ENCODE measurements at places on chromosomes 12 and 14.

GRCh38 chr14:95233702-95234241 is 76.4 kb upstream of the DICER1 start:
- no peak for DNase-seq

DNA sequence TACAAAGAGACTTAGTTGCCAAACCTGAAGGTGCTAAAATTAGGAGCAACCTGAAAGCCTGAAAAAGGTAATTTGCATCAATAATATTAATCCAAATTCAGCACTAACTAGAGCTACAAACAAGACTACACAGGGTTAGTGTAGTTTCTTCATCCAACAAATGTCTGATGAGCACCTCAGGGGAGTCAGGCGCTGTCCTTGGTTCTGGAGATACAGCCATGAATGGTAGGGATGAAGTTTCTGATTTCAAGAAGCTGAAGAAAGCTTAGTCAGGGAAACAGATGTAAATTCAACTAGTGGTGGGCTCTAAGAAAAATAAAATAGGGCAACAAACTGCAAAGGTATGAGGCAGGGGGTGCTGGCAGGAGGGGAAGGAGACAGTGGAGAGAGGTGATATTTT is 266.3 kb downstream of the GLT1D1 start:
- no peak for DNase-seq

GRCh38 chr12:65868878-65869277 is 44.6 kb downstream of the HMGA2 start:
- DNase-seq = no peak

GRCh38 chr12:131675126-131676080 is 35.5 kb upstream of the SFSWAP start:
- DNase-seq = no peak

- no peak for DNase-seq
Measured at GRCh38 chr12:34291001-34291400, 268.7 kb downstream of the ALG10 start.

GRCh38 chr12:65609359-65609771 is 214.9 kb upstream of the HMGA2 start:
- DNase-seq = peak; percentile 70

DNA sequence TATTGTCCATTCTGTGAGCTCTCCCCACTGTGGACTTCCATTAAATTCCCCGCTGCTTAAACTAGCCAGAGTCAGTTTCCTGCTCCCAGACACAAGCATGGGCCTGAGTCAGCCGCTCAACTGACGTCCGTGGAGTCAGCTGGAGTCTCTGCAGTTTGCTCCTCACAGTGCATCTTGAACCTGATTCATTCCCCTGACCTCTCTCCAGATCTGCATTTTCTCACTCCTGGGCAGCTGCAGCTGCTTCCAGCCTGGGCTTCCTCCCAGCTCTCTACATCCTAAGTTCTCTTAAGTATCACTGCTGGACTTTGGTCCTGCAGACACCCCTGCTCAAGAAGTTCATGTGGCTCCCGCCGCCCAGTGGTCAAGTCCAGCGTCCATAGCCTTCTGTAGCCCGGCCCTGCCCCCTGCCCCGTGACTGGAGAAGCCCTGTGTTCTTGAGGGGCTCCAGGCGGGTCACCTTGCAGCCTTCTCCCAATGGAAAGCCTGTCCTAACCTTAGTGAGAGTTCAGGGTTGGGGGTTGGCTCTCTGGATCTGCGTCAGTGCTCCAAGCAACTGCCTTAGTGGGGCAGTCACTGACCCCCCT is 20.0 kb downstream of the NFKBIA start:
- DNase-seq = no peak

GRCh38 chr12:92926549-92926948 is 2.5 kb downstream of the EEA1 start:
- DNase-seq = no peak

DNA sequence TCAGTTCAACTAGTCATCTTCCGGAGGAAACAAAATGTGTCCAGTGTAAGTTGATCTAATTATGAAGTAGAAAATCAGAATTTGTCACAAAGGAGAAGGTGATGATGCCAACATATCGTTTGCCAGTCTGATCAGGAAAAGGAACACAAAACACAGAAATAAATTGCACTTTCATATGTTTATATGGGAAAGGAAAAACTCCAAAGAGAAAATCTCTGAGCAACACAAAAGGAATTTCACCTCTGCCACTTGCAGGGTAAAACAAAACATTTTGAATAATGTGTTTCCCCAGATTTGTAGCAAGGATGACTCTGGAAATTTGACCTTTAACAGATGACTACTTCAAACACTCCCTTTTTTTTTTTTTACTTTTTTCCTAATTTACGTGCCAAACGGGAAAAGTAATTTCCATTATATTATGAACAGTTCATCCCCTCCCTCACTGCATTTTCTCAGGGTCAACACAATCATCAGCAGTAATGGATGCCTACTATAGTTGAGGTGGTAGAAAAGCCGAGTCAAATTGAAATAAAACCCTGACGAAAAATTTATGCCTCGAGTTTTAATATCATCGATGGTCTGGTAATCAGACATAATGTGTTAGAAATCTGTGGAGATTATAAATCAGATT is 25.6 kb downstream of the MGAT4C start:
- DNase-seq = peak; percentile 9

- DNase-seq = no peak
Measured at GRCh38 chr12:92470608-92471021, 232.2 kb upstream of the PLEKHG7 start.

DNA sequence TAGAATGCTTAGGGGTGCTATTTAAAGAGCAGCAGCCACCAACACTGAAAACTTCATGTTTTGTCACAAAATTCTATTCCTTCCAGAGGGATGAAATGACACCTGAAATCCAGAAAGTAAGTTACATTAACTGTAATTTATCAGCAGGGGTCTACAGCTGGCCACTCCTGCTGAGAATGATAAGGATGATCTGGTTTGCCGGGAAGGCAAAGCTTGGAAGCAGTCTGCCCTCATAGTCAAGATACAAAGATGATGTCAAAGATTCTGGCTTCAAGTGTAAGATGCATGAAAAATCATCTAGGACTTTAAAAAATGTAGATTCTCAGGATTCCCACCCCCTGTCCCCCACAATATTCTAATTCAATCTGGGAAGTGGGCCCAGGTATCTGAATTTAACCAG is 58.4 kb downstream of the DCAF5 start:
- no peak for DNase-seq

- DNase-seq = no peak
Measured at GRCh38 chr14:97021001-97021400, 223.8 kb downstream of the VRK1 start.

GRCh38 chr14:99314623-99315022 is 42.6 kb upstream of the BCL11B start:
- no peak for DNase-seq

DNA sequence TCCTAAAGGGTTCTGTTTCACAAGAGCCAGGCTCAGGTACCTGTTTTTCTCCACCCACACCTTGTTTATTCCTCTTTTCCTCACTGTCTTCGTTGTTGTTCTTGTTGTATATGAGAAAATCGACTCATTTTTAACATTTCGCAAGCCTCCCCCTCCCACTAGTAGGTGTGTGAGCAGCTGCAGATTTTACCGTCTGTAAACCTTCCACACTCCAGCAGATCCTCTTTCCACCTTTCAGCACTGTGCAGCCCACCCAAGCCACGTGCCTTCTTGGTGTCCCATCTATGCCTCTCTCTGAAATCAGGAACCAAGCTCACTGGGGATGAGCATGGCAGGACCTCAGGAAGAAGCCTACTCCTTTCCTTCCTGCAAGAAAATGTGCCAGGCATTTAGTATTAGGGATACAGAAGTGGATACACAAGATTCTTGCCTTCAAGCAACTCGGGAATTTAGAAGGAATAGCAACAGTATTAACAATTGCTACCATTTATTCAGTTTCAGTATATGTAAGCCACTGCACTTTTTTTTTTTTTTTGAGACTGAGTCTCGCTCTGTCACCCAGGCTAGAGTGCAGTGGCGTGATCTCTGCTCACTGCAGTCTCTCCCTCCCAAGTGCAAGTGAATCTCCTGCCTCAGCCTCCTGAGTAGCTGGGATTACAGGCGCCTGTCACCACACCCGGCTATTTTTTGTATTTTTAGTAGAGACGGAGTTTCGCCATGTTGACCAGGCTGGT is 113.6 kb downstream of the CHST11 start:
- no peak for DNase-seq

GRCh38 chr12:26196421-26196716 is 996 bp downstream of the SSPN start:
- DNase-seq = no peak

DNA sequence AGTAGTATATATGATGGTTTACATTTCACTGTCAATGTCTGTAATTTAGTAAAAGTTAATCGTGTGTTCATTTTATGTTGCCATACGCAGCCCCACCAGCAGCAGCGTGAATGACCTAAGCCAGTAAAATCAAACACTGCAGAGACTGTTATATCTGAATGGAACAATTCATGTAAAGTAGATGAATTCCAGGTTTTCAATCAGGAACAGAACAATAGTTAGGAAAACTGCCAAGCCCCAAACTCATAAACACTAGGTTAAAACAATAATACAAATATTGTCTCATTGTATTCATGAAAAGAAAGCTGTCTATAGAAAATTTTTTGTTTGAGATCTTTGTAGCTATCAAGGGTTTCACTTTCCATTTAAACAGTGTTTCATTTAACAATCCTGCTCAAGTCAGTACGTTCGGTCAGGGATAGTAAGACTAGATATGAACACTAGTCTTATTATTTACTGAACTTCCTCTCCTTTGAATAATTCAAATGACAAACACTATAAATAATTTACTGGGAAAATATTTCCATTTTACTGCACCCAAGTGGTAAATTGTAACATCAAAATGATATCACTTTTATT is 256.8 kb upstream of the FLRT2 start:
- no peak for DNase-seq

- no peak for DNase-seq
Measured at GRCh38 chr12:107511292-107511691, 174.3 kb upstream of the PWP1 start.

- no peak for DNase-seq
Measured at GRCh38 chr12:3797531-3798048, 44.7 kb upstream of the CRACR2A start.

DNA sequence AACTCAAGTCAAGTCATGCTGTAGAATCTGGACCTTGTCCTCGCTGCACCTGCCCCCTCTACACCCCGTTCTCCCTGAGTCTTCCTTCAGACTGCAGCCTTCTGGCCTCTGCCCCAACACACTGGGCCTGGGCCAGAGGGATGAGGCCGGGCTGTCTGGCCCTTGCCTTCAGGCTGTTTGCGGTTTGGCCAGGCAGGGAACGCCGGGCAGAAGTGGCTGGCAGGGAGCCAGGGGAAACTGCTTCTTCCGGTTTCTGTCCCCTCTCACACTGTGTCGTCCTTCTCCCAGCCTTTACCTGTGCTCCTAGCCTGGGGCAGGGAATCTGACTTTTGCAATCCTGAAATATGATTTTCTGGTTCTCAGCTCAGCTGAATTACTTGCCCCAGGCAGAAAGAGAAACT is 13.5 kb downstream of the DGLUCY start:
- no peak for DNase-seq

DNA sequence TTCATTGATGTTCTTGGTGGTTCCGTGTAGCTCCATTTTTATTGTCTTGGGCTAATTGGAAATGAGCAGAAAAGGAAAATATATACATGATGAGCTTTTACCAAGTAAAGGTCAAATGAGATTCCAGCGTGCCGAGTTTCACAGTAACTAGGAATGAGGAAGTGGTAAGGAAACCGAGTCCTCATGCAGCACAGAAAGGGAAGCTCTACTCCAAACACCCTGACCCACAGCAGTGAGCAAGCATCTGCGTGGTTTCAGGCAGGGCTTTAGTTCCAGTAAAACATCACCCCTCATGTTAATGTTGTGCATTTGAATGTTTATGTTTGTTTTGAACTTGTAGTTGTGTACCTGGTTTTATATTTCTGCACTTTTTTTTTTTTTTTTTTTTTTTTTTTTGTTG is 208.0 kb downstream of the SLC41A2 start:
- peak; percentile 53 for DNase-seq

DNA sequence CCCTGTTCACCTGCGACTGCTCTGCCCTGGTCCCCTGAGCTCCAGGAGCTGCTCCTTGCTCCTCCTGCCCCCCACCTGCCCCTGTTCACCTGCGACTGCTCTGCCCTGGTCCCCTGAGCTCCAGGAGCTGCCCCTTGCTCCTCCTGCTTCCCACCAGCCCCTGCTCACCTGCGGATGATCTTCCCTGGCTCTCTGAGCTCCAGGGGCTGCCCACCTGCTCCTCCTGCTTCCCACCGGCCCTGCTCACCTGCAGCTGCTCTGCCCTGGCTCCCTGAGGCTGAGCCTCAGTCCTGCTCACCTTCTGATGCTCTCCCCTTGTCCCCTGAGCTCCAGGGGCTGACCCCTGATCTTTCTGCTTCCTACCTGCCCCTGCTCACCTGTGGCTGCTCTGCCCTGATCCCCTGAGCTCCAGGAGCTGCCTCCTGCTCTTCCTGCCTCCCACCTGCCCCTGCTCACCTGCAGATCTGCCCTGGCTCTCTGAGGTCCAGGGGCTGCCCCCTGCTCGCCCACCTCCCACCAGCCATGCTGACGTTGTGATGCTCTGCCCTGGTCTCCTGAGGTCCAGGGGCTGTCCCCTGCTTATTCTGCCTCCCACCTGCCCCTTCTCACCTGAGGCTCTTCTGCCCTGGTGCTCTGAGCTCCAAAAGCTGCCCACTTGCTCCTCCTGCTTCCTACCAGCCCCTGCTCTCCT is 219.2 kb downstream of the TMEM121 start:
- DNase-seq = no peak

- peak; percentile 53 for DNase-seq
Measured at GRCh38 chr14:75452900-75453816, 25.3 kb downstream of the JDP2 start.

DNA sequence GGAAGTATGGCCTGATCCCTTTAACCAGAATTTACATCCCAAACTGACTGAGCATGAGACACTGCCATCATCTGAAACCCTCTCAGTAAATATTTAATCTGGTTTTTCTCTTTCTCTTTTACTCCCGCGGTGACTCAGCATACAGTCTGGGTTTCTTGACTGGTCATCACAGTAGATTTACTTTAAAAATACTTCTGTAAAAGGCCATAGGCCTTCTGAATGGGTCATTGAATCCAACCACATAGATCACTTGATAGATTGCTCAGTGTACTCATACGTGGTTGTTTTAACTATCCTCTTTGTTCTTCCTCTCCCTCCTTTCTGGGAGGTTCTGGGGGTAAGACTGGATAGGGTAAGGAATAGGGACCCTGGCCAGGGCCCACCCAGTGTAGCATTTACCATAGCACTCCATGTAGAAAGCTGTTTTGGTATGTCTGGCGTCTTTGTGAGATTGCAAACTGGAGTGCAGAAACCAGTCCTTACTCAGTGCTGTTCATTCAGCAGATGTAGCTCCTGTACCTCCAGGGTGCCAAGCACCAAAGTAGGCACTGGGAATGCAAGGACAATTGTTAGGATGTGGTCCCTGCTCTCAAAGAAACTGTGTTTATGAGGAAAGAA is 165.7 kb downstream of the SRGAP1 start:
- peak; percentile 83 for DNase-seq
